Melanocyte of skin (primary cell): ENCODE measurements at places on chromosomes 11 and 22. TPM values are rescaled to one million over a fixed set of nuclear protein-coding genes. Genes with fewer than 3 reads are reported as not detected.

C11orf21 gene
- total RNA-seq = 0.36 TPM in 1 of 2 replicates, not detected in the other

WT1 gene
- total RNA-seq = under 0.01 TPM in 1 of 2 replicates, not detected in the other

CCDC116 gene
- total RNA-seq = 0.34 TPM in 1 of 2 replicates, not detected in the other

TRIM49B gene
- total RNA-seq = not detected in 2 replicates

CDC42BPG gene
- under 0.01 and 0.36 TPM in 2 replicates for total RNA-seq

MAP6 gene
- total RNA-seq = 0.34 and 1.5 TPM in 2 replicates

EFCAB6 gene
- total RNA-seq = 1.0 and 2.2 TPM in 2 replicates

ADORA2A gene
- 0.34 and 1.1 TPM in 2 replicates for total RNA-seq

MOV10L1 gene
- not detected in 2 replicates for total RNA-seq

TNNI2 gene
- total RNA-seq = not detected in 2 replicates

GPR83 gene
- not detected in 2 replicates for total RNA-seq

ELMOD1 gene
- total RNA-seq = not detected in 2 replicates

TMEM179B gene
- total RNA-seq = 50.3 and 73.1 TPM in 2 replicates

BLID gene
- 0.34 and 0.73 TPM in 2 replicates for total RNA-seq

BUD13 gene
- total RNA-seq = 19.6 and 20.5 TPM in 2 replicates

KRTAP5-11 gene
- not detected in 2 replicates for total RNA-seq

SNX19 gene
- 106 and 127 TPM in 2 replicates for total RNA-seq

P2RY6 gene
- 0.33 TPM in 1 of 2 replicates, not detected in the other for total RNA-seq

UBTFL1 gene
- not detected in 2 replicates for total RNA-seq

GLYAT gene
- total RNA-seq = not detected in 2 replicates

MPPED2 gene
- total RNA-seq = 0.62 TPM in 1 of 2 replicates, not detected in the other

TUBA8 gene
- total RNA-seq = 0.34 and 0.73 TPM in 2 replicates

SLC35F2 gene
- total RNA-seq = 12.0 and 13.1 TPM in 2 replicates
